ENCODE measurements at places on chromosomes 1 and 21.

- no peak for DNase-seq
These were observed 9.0 kb upstream of the IFFO2 start for GRCh38 chr1:18965206-18966173.

- no peak for DNase-seq
These were observed 159.7 kb downstream of the HIVEP3 start for GRCh38 chr1:41758904-41759548.

- no peak for DNase-seq
These were observed 185.2 kb upstream of the TMEM51 start for GRCh38 chr1:14968251-14968851.

DNA sequence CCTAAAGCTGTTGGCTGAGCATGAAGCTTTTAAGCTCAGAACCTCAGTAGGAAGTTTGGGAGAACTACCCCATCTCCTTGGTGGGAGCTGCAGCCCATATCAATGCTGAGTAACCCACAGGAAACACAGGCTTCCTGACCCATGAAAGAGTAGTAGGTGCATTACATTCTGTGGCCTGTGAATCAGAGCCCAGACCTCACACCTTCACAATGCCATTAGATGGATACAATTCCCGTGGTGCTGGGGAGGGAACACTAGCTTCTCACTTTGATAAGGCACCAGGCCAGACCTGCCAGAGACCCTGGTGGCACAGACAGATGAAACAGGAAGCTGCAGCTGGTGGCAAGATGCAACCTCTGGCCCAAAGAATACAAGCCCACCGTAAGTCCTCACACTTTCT lies 308.8 kb downstream of the NPHP4 start:
- no peak for DNase-seq

- no peak for DNase-seq
These were observed 22.2 kb upstream of the KIF1B start for GRCh38 chr1:10188133-10188650.

DNA sequence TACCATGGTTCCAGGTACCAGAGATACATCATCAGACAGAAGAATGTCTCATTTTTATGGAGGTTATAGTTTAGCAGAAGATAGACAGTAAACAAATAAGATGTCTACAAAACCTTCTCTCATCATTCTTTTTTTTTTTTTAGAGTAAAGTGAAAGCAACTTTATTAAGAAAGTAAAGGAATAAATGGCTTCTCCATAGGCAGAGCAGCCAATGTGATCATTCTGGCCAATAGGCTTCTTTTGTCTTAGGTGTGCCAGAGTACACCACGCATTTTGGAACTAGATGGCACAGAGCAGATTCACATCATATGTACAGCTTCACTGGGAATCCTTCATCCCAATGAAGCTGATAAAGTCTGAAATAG lies 428.2 kb downstream of the SMYD3 start:
- DNase-seq, result no peak

DNA sequence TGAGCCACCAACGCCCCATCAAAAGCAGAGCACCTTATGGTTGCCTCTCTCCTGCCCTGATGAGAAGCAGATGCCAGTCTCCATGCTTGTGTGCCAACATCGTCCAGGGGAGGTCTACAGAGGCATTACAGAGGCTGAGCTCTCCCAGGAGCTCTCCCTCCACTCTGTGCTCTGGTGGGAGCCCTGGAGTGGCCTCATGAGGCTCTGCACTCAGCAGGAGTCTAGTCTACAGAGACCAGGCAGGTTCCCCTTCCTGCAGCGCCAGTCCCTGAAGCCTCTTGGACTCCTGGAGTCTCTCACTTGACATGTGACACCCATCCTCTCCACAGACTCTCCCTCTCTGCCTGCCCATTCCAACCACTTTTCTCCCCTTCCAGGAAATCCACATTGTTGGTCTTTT lies 3.4 kb downstream of the DCST1 start:
- DNase-seq, result no peak

DNA sequence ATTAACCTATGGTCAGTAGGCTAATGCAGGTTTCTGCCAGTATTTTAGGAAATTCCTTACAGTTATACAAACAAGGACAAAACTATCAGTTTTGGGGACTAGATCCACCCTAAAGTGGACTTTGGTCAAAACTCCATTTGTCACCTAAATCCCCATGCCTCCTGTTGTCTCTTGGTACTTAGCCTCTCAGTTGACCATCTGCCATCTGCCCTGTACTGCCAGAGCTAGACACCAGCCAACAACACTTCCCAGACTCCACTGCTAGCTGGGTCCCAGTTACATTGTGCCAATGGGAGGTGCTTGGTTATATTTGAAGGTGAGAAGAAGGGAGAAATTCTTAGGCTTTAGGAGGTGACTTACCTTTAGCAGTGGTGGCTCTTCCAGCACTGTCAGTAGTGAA lies 17.0 kb upstream of the BSDC1 start:
- no peak for DNase-seq
